GM23248 (cell line): ENCODE measurements at places on chromosomes 3 and 15. TPM values are rescaled to one million over a fixed set of nuclear protein-coding genes. Genes with fewer than 3 reads are reported as not detected.

DNA sequence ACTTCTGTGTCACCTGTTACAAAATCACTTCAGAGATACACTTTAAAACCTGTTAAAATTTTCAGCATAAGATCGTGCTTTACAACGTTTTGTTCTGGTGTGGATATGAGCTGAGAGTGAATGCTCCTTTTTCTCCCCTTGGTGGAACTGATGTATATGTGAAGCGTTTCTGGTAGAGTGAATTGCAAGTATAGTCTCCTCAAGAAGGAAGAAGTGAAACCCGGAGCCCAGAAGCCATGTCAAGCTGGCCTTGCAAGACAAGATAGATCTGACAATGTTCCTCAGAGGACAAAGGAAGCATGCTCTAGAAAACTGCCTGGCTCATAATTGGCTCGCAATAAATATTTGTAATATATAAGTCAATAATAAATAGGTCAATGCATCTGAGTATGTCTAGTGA is 23.6 kb downstream of the SERPINI2 start:
- DNase-seq, result no peak
- no peak overlapping the region for H3K27ac ChIP-seq
- no peaks in the 10 kb centered on the region for H3K27me3 ChIP-seq
- no peaks in the 10 kb centered on the region for H3K4me1 ChIP-seq
- no peaks in the 10 kb centered on the region for H3K36me3 ChIP-seq

DNA sequence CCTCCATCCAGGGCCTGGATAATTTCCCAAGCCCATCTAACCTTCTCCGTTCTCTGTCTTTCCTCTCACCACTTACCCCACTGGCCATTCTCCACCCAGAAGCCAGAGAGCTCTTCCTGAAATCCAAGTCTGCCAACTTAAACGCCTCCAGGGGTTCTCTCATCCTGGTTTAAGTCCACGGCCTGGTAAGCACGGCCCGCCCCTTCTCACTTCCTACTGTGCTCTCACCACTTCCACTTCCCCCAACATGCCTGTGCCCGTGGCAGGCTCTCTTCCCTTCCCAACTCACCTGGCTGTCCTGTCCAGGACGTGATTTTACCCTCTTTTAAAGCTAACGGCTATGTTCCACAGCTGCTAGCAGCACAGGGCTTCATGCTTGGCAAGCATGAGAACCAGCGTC is 1.7 kb upstream of the CX3CR1 start:
- peaks cover 5% of the 10 kb centered on the region for H3K27me3 ChIP-seq
- no peaks in the 10 kb centered on the region for H3K4me1 ChIP-seq
- no peak for DNase-seq
- no peak overlapping the region for H3K27ac ChIP-seq
- no peaks in the 10 kb centered on the region for H3K36me3 ChIP-seq

Gene SLC9A9
- 1.7 and 2.8 TPM in 2 replicates for polyA plus RNA-seq

- H3K27me3 ChIP-seq, result no peaks in the 10 kb centered on the region
- DNase-seq, result peak; percentile 57
- H3K27ac ChIP-seq, result no peak overlapping the region
- no peaks in the 10 kb centered on the region for H3K4me1 ChIP-seq
- H3K4me3 ChIP-seq, result peak overlapping the region; percentile 79
Observed at GRCh38 chr3:38454884-38455638, 1.4 kb downstream of the ACVR2B start.

Gene SLC12A1
- polyA plus RNA-seq, result not detected in 2 replicates

GRCh38 chr3:134658555-134658954 is 7.7 kb upstream of the KY start:
- H3K36me3 ChIP-seq, result no peaks in the 10 kb centered on the region
- DNase-seq, result no peak
- no peak overlapping the region for H3K4me3 ChIP-seq
- H3K27me3 ChIP-seq, result no peaks in the 10 kb centered on the region

DNA sequence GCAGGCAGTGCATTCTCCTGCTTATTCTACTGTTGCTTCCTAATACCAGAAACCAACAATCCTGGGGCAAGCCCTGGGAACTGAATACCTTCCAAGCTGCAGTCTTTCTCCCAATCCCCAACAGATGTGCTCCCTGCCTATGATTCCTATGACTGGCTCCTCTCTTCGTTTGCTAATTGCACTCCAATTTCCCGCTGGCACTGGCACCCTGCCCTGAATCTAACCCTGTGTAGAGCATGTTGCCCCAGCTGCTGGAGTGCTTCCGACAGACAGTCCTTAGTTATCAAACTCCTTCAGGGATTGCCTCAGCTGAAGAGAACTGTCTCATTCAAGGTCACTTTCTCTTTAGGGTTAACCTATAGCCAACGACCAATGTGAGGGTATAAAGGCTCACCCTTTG is 214.1 kb downstream of the NECTIN3 start:
- no peaks in the 10 kb centered on the region for H3K27me3 ChIP-seq
- H3K27ac ChIP-seq, result no peak overlapping the region
- H3K4me3 ChIP-seq, result no peak overlapping the region
- no peaks in the 10 kb centered on the region for H3K4me1 ChIP-seq
- no peaks in the 10 kb centered on the region for H3K36me3 ChIP-seq

DNA sequence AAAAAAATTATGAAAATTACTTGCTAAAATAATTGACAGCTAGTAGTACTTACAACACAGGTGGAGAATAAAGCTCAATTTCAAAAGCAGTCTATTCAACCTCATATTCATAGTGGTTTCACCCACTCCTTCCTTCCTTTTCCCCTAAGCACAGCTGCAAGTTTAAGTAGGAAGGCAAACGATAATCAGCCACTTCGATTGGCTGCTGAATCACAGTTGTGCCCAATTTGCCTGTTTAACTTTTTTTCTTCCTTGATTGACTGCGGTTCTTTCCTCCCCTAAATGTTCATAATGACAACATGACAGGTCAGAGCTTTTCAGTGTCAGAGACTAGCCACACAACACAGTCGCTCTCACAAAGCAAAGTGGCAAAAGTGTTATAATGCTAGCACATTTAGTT is 468.0 kb upstream of the GBE1 start:
- H3K4me3 ChIP-seq, result no peak overlapping the region
- H3K27me3 ChIP-seq, result no peaks in the 10 kb centered on the region
- no peak overlapping the region for H3K27ac ChIP-seq
- DNase-seq, result no peak
- H3K4me1 ChIP-seq, result no peaks in the 10 kb centered on the region

DNA sequence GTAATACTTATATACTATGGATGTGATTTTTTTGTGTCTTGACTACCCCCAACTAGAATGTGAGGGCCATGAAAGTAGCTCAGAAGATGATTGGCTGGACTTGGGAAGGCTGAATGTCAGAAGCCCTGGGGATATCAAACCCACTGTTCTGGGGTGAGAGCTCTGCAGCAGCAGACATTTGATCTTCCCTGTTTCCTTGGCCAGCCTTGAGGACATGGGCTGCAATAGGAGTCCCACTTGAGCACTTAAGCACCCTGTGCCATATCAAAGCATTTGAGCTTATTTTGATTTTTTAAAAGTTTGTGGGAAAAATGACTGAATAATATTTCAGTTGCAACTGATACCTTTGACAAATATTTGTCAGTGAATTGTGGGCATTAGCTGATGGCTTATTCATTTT is 21.7 kb downstream of the GTF2E1 start:
- H3K27me3 ChIP-seq, result no peaks in the 10 kb centered on the region
- no peak overlapping the region for H3K27ac ChIP-seq
- 0 out of 2 replicates have a peak, but pooled peaks cover 3% of the 10 kb centered on the region for H3K36me3 ChIP-seq
- no peak for DNase-seq

GRCh38 chr3:180433152-180433551 is 168.8 kb upstream of the TTC14 start:
- H3K27me3 ChIP-seq, result no peaks in the 10 kb centered on the region
- DNase-seq, result peak; percentile 79

- H3K27ac ChIP-seq, result no peak overlapping the region
- no peak for DNase-seq
- H3K36me3 ChIP-seq, result no peaks in the 10 kb centered on the region
- H3K27me3 ChIP-seq, result peaks cover 22% of the 10 kb centered on the region
- H3K4me3 ChIP-seq, result no peak overlapping the region
- H3K4me1 ChIP-seq, result no peaks in the 10 kb centered on the region
Observed at GRCh38 chr3:168859574-168859973, 763.9 kb upstream of the GOLIM4 start.
